NCI-H187 treated with DMSO at 0.1 percent for 48 hours (cell line): ENCODE measurements at places on chromosomes 11 and 22.

- no peak for DNase-seq
These were observed 193.0 kb downstream of the MAML2 start for GRCh38 chr11:96149743-96150555.

DNA sequence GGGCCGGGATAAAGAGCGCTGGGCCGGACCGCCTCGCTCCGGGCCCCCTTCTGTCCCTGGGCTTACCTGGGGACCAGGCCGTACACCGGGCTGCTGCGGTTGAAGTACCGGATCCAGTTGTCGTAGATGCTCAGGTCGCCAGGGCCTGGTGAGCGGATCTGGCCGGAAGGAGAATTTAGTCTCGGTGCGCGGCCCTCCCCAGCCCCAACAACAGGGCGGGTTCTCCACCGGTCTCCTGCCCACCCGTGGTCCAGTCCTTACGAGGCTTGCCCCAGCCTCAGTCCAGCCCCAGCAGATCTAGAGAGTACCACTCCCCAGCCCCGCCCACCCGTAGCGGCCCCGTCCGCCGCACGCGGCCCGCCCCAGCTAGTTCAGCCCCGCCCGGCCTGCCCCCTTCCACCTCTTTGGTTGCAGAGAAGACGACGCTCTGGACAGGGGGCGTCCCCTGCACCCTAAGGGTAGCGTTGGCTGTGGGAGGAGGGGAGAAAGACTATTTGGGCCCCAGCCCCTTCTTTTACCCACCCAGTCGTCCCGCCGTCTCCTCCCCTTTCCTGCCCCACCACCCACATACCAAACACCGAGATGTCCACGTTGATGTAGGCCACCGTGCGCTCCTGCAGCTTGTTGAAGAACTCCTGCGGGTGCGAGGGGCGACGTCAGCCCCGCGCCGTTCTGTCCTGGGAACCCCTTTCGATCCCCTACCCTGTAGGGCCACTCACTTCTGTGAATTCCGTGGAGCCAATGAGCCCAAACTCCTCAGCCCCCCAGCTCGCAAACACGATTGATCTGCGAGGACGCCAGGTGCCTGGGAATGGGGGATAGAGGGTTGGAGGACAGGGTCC lies 6.8 kb downstream of the SAC3D1 start:
- DNase-seq = no peak

- DNase-seq = no peak
These were observed 3.4 kb downstream of the CCND1 start for GRCh38 chr11:69644071-69644961.

- no peak for DNase-seq
These were observed 10.5 kb downstream of the SCN4B start for GRCh38 chr11:118142081-118142480.

DNA sequence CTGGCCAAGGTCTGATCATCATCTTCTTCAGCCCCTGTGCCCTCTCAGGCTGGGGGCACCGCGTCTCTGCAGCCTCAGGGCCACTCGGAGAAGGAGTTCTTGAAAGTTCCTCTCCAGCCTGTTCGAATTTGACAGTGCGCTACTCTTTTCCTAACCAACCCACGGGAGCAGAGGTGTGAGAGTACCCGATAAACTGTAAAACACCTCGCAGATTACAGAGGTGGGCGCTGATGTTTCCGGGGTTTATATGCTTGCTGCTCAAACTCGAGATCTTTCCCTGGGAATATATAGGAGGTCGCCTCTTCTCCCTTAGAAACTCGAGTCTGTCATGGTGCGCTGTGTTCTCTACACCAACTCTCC lies 515 bp downstream of the CTR9 start:
- DNase-seq = no peak

GRCh38 chr11:113885897-113886296 lies 10.5 kb upstream of the USP28 start:
- no peak for DNase-seq

- no peak for DNase-seq
These were observed 3.8 kb downstream of the SUSD2 start for GRCh38 chr22:24185001-24185500.

DNA sequence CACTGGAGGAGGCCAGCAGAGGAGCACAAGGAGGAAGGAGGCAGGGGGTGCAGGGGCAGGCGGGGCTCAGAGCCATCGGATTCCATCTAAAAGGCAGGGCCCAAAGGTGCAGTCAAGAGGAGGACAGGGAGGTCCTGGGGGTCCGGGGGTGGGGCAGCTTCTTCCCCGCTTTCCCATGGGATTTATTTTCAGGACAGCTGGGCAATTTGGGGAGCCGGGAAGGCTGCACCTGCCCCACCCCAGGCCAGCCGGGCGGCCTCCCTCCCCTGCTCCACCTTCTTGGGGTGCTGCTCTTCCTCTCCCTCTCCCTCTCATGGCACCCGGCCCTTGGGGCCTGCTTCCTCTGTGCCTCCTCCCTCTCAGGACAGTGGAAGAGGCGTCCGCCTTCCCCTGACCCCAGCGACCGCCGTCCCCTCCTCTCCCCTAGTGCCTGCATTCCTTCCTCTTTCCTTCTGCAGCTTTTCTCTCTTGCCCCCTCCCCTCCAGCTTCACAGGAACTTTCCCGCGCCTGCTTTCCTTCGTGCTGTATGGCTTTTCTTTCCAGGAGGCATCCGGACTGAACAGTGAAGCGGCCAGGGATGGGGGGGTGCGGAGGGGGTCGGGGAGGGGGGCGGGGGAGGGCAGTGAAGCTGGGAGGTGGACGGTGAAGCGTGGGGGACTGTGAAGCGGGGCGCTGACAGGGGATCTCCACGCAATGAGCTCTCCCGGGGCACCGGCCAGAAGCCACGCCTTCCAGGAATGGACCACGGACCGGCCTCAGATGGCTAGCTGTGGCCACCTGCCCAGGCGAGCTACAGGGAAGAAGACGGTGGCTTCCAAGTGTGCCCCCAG lies 26.9 kb downstream of the APOBEC3H start:
- no peak for DNase-seq

DNA sequence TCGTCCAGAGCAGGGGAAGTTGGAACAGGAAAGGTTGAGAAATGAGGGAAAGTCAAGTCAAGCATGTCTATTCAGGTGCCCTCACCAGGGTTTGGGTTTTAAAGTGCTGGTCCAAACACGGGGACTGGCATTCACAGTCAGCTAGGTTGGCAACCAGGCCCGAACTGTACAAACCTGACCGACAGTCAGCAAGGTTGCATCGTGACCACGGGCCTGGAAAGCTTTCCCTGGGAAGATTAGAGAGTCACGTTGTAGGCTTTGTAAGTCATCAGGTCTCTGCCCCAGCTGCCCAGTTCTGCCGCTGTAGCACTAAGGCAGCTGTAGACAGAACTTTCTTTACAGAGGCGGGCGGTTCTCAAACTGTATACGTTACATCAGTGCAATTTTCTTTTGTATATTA lies 7.4 kb downstream of the KRTAP5-10 start:
- DNase-seq = no peak

- DNase-seq = no peak
These were observed 67.2 kb upstream of the MTMR2 start for GRCh38 chr11:95991101-95991500.

DNA sequence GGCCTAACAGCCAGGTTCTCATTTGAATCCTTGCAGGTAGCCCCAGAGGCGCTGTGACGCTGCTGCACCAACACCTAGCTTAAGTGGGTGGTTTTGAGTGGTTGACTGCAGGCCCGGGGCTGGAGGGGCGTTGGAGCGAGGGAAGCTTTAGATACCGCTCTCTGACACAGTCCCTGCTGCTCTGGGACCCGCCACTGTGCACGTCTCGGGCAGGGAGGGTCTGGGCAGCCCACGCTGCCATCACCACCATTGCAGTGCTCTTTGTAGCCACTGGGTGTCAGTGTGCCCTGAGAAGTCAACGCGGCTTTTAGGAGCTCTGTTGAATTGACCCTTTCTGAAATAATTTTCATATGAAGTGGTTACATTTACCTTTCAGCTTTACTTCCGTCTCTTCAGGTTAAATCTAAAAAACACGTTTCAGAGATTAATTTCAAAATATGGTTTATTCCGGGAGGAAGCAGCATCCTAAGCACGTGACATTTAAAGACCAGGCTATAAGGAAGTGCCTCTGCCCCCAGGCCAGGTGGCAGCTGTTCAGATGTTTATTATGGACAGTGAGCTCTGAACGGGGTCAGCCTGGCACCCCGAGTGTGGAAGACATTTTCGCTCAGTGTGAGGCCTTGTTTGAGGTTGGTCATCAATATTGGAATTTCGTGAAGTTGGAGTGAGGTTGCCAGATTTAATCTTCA lies 30.9 kb upstream of the PARVB start:
- DNase-seq = no peak
